ENCODE measurements at places on chromosomes 3 and 15. TPM values are rescaled to one million over a fixed set of nuclear protein-coding genes. Genes with fewer than 3 reads are reported as not detected.

Gene GLDN
- total RNA-seq, result not detected

Gene TAMM41
- 19.5 TPM for total RNA-seq

Gene CNTN4
- total RNA-seq, result not detected

Gene P2RY13
- total RNA-seq, result not detected

GRCh38 chr3:152094406-152094805, 174.3 kb upstream of the MBNL1 start:
- no peak overlapping the region for H3K4me3 ChIP-seq
- no peak for DNase-seq
- no peaks in the 10 kb centered on the region for H3K36me3 ChIP-seq
- peaks cover 16% of the 10 kb centered on the region for H3K27me3 ChIP-seq

DNA sequence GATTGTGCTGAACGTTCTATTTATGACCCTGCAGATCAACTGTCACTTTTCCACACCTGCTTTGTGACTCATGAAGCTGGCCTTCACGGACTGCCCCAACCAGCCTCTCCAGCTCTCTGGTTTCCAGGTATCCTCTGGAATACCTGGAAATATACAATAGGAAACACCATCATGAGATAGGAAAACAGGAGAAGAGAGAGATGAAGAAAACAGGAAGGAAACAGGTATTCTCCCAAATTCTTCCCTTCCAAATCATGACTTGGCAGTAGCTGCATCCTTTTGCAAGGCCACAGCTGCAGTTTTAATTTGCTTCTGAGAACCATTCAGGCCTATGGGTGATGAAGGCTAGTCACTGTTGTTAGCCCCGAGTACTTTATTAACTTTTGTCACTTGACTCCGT, 909.1 kb downstream of the EPHA3 start:
- H3K4me3 ChIP-seq, result no peak overlapping the region
- H3K4me1 ChIP-seq, result no peaks in the 10 kb centered on the region
- no peaks in the 10 kb centered on the region for H3K27me3 ChIP-seq
- no peak for DNase-seq
- no peaks in the 10 kb centered on the region for H3K36me3 ChIP-seq

Measured in activated CD8-positive, alpha-beta memory T cell treated with anti-CD3 and anti-CD28 coated beads, Interleukin-2, amount 10 ng/mL, durations not matched to agents 7 days and 5 days (primary cell).